ENCODE measurements at places on chromosomes 6 and 20.

GRCh38 chr6:106803188-106803587 lies 171.3 kb downstream of the CD24 start:
- DNase-seq, result no peak

- no peak for DNase-seq
Measured at GRCh38 chr6:29647927-29648642, 8.8 kb upstream of the MOG start.

DNA sequence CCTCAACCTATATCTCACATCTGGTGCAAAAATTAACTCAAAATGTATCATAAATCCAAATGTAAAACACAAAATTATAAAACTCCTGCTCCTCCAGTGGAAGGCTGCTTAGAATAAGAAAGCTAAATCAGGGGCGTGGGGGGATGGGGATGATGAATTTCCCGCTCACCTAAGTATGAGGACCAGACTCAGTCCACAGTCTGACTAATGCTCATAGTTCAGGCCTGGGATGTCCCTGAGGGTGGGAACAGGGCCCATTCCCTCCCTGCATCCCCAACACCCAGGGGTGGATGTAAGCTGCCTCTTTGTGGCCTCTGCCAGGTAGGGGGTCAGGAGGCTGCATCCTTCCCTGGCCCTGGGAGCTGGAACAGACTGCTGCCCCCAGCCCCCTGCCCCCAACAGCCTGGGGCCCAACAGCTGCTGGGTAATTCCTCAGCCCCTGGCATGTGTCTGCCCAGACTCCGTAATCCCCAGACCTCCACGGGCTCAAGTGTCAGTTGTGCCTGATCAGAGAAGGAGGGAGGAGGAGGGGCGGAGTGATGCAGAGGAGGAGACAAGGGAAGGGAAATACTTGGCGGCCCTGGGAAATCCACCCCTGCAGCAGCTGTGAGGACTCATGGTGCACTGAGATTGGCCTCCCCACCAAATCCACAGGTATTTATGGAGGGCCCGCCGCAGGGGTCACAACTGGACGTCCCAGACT lies 224.5 kb downstream of the PREX1 start:
- no peak for DNase-seq

GRCh38 chr20:3889489-3890397 lies 556 bp downstream of the PANK2 start:
- no peak for DNase-seq

- DNase-seq, result no peak
Measured at GRCh38 chr20:46566125-46566524, 15.7 kb upstream of the OCSTAMP start.

Data from AG09319 (cell line).